Keratinocyte (primary cell): ENCODE measurements at places on chromosomes 5 and 9. TPM values are rescaled to one million over a fixed set of nuclear protein-coding genes. Genes with fewer than 3 reads are reported as not detected.

The TAF11L4 gene
- not detected in 3 replicates for polyA plus RNA-seq

The PLPP7 gene
- polyA plus RNA-seq = not detected in 3 replicates

The PHAX gene
- polyA plus RNA-seq = 42.7 to 86.4 TPM (median 63.0 TPM) in 3 replicates

The AGPAT2 gene
- polyA plus RNA-seq = 26.5 to 35.5 TPM (median 34.7 TPM) in 3 replicates

The GPR150 gene
- 0.07 to 0.08 TPM (median 0.07 TPM) in 3 replicates for polyA plus RNA-seq

DNA sequence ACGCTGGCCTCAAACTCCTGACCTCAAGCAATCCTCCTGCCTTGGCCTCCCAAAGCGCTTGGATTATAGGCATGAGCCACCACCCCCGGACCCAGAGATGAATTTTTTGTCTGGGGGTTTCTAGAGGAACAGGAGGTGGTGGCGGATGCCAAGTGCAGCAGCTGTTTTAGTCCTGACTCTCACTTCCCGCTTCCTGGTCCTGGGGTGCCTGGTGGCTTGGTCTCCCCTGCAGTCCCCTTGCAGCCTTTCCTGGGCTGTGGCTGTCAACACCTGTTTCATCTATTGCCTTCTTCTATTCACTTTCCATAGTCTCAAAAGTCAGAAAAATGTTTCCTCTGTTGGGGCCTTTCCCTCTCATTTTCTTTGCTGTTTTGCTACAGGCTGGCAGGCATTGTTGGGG is 6.5 kb upstream of the NHP2 start:
- DNase-seq = no peak

- no peak for DNase-seq
These were observed 66.8 kb downstream of the PTPDC1 start for GRCh38 chr9:94150890-94151650.
